ENCODE measurements at places on chromosomes 6 and 20. TPM values are rescaled to one million over a fixed set of nuclear protein-coding genes. Genes with fewer than 3 reads are reported as not detected.

The GNL1 gene
- 80.9 TPM for total RNA-seq

The CCN2 gene
- not detected for total RNA-seq

The SNRNP48 gene
- total RNA-seq, result 18.4 TPM

The CLDN20 gene
- total RNA-seq, result 0.21 TPM

The NR2E1 gene
- not detected for total RNA-seq

The SALL4 gene
- 0.28 TPM for total RNA-seq
